ENCODE measurements at places on chromosomes 7 and 10.

GRCh38 chr10:78162853-78163252 is 129.2 kb downstream of the RPS24 start:
- DNase-seq, result no peak

DNA sequence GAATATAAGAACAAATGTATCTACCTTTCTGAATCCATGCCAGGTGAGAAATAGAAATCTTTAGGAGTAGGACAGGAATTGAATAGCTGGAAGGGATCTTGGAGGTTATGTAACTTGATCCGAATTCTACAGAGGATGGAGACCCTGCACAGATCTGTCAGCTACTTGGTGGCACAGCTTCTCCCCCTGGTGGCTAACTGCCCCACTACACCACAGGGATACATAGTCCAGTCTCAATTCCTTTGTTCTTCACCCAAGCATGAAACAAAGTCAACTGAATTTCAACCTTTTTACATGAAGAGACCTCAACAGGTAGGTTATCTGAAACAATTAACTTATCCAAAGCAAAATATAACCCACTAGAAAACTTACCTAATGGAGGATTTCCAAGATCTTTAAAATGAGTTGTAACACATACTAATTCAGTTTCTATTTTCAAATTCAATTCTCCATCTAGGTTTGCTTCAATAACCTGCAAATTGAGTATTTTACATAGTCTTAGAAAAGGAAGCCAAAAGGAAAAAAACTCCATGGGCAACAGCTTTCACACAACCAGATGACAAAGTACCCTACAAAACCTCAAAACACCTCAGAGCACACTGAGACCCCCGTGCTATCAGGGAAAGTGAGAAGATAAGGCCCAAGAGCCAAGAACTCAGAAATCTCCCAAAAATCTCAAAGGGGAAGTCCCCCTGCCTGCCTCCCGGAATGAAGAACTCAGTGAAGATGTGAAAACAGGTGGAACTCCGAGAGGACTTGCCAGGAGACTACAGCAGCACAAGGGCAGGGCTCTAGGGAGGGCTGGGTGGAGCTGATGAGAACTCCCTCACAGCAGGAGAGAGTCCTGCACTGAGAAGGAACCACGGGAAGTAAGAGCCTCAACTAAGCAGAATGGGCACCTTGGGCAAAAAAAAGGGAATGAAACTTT is 10.3 kb downstream of the HUS1 start:
- DNase-seq, result peak; percentile 69

DNA sequence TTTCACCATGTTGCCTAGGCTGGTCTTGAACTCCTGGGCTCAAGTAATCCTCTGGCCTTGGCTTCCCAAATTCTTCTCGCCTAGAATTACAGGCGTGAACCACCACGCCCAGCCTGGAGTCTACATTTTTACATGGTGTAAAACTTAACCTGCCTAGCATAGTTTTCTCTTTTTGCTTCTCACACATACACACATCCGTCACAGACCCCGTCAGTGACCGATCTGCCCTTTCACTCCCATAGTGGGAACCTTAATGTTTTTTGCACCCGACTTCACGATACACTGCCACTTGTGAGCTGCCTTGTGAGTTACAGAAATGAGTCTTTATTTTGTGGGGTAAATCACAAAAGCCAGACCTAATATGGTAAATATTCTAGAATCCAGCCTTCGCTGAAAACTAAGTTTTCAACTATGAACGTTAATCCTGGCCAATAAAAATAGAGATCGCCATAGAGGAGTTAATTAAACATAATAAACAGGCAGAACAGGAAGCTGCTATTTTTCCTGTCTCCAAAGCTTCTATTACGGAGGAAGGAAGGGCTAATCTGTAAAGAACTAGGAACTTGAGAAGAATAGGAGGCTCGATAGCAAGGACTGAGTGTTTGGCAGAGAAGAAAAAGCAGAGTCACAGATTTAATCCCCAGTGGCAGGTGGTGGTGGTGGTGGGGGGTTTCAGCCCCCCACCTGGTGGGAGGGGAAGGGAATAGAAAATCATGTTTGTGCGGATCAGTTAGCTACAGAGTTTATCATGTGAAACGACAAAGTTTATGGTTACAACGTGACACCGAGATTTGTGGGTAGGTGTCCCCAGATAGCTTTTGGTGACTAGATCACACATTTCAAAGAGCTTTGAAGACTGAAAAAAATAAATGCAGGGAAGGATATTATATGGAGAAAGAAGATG is 14.7 kb upstream of the FAM171A1 start:
- DNase-seq, result no peak

- no peak for DNase-seq
Measured at GRCh38 chr7:106418094-106418493, 133.3 kb upstream of the NAMPT start.

DNA sequence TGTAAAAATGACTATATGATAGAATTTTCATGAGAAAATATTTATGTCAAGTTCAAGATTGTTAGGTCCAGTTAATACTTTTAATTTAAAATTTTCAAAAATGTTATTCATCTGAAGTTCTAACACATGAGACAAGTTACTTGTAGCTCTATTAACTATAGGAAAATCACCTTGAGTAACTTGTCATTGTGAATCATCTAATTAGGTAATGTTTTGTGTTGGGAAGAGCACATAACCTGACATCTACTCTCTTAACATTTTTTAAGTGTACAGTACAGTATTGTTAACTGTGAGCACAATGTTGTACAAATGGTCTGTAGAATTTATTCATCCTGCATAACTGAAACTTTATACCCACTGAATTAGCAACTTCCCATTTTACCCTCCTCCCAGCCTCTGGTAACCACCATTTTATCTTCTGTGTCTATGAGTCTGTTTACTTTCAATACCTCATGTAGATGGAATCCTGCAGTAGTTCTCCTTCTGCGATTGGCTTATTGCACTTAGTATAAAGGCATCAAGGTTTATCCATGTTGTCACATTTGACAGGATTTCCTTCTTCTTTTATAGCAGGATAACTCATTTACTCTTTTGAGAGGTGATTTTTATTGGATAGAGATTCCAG is 54.6 kb downstream of the ARL4A start:
- DNase-seq, result no peak

- DNase-seq, result peak; percentile 21
Measured at GRCh38 chr7:88306590-88307048, at the start of gene STEAP4. Gene STEAP4 (minus strand): TSS chr7:88306894. CDS start chr7:88284269, 22,625 bp downstream.
